ENCODE measurements at places on chromosomes 12 and 14.

GRCh38 chr14:66115740-66116502, 370.2 kb upstream of the CCDC196 start:
- no peak for DNase-seq

- no peak for DNase-seq
Measured at GRCh38 chr14:60241091-60241490, 7.9 kb upstream of the PPM1A start.

DNA sequence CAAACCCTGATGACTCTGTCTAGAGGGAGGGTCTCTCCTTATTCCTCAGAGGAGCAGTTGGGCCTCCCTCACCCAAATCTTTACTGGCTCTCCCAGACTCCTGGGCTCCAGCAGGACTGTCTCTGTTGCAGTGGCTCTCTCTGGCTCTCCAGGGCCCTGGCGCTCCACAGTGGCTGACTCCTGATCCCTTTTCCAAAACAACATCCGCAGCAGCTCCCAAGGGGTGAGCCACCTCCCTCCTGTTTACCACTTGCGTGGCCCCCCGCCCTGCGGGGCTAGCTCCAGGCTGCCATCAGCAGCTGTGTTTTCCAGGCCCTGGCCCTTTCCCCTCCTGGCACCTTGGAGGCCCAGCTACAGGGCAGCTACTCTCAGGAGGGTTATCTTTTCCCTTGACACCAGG, 123.5 kb downstream of the CALM1 start:
- DNase-seq: no peak

GRCh38 chr12:118525216-118525615, 148.9 kb downstream of the SUDS3 start:
- DNase-seq: no peak

GRCh38 chr14:105019861-105020814, 745 bp downstream of the CDCA4 start:
- peak; percentile 69 for DNase-seq

DNA sequence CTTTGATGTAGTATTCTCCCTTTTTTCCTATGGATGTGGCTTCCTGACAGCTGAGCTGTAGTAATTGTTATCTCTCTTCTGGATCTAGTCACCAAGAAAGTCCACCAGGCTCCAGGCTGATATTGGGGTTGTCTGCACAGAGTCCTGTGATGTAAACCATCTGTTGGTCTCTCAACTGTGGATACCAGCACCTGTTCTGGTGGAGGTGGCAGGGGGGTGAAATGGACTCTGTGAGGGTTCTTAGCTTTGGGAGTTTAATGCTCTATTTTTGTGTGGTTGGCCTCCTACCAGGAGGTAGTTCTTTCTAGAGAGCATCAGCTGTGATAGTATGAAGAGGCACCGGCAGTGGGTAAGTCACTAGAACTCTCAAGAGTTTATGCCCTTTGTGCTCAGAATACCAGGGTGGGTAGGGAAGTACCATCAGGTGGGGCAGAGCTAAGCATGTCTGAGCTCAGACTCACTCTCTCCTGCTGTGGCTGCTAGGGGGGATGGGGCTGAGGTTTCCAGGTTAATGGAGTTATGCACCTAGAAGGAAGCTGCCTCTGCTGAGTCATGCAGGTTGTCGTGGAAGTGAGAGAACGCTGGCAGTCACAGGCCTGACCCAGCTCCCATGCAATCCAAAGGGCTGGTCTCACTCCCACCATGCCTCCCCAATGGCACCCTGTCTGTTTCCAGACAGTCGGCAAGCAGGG, 3.0 kb upstream of the TAS2R14 start:
- peak; percentile 20 for DNase-seq

GRCh38 chr12:48183876-48184548, 568 bp downstream of the CCDC184 start:
- peak; percentile 37 for DNase-seq

DNA sequence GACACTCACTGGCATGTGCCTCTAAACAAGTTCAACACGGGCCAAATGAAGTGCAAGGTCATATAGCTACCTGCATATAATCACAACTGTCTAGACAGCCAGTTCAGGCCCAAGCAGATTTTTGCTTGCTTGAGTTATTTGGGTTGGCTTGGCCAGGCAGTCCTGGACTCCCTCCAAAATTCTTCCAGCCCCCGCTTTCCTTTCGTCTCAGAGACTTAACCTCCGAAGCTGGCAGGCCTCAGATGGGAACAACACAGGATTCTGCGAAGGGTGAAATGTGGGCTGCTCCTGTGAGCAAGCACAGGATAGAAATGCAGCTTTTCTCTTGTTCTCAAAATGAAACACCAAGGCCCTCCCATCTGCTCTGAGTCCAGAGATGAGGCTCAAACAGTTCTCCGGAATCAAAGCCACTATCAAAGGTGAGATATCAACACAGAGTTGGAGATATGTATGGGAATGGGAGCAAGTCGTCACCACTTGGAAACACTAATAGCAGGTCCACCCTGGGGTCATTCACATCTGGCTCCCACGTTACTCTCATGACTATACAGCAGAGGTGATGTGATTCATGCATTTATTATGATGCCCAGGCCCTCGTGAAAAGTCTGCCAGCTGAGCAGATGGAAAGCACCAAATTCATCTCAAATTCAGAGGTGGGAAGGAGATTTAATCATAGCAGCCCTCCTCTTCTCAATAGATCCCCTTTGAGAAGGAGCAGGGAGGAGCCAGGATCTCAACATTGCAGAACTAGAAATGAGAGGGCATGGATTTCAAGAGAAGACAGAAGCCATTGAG, 389.8 kb downstream of the NUAK1 start:
- no peak for DNase-seq

GRCh38 chr12:105474672-105475071, 144.2 kb downstream of the C12orf75 start:
- DNase-seq: no peak

DNA sequence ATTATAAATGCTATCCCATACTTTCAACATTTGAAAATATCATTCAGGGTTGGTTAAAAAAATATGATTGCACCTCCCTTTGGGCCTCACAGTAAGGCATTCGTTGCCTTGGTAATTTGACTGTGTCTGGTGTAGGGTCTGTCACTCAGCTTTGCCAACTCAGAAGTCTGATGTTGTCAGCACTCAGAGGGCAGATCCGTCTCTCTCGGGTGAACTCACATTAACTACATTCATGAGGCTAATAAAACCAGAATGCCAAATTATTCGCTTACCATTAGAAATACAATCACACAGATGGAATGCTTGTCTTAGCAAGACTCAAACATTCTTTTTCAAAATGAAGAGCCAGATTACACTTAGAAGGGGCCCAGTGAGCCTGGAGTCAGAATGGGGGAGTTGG, 53.0 kb downstream of the NPAS3 start:
- no peak for DNase-seq

DNA sequence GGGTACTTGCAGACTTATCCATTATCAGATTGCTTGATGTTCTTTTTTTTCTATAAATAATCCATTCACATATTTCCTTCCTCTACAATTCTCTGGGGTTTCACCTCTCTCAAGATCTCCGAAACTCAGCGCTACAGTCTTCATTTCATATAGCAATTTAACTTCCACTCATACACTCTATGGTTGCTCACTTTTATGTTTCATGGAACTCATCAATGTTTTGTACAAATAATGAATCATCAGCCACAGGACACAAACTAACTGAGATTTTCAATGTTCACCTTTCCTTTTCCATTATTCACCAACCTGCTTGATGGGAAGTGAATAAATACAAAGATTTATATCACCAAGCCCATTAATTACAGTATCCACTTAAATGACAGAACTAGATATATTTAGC, 534.7 kb downstream of the LRFN5 start:
- no peak for DNase-seq

GRCh38 chr12:4589941-4590340, 27.9 kb downstream of the DYRK4 start:
- no peak for DNase-seq

- DNase-seq: no peak
Measured at GRCh38 chr14:104107101-104107581, 21.6 kb downstream of the ASPG start.

DNA sequence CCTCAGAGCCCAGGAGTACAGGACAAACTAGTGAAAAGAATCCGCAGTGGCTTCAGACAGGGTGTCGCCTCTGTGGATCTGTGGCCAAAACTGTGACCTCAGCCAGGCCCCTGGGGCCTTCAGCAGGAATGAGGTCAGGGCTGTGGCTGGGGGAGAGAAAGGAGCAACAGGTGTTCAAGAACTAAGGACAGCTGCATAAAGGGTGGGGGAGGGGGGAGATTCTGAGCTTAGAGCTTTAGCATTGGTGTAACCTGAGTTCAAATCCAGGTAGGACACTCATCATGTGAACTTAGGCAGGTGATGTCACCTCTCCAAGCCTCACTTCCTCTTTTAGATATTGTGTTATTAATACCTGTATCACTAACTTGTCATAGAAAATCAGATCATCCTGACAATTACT, 40.9 kb upstream of the CORO1C start:
- no peak for DNase-seq

- DNase-seq: no peak
Measured at GRCh38 chr12:29612912-29613311, 115.4 kb upstream of the OVCH1 start.

- no peak for DNase-seq
Measured at GRCh38 chr14:33715227-33715528, 235.7 kb downstream of the EGLN3 start.

- no peak for DNase-seq
Measured at GRCh38 chr14:88380405-88380804, 5.1 kb upstream of the SPATA7 start.

- DNase-seq: no peak
Measured at GRCh38 chr14:103326078-103326477, 8.0 kb upstream of the EIF5 start.

GRCh38 chr12:50925342-50925651, 27.0 kb upstream of the HIGD1C start:
- DNase-seq: no peak

DNA sequence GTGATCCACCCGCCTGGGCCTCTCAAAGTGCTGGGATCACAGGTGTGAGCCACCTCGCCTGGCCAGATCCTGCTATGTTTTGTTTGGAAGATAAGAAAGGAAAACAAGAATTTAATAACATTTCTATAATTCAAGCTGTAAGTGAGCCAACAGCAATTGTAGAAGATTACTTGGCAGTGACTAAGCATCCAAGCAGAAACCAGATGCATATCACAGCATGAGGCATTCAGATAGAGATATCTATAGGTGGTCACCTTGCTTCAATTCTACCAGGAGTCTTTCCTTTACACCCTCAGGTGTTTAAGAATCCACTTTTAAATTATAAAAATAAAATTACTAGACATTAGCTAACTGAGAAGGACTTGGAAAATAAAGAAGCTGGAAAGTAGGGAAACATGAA, 83.9 kb upstream of the ATF7IP start:
- no peak for DNase-seq

- no peak for DNase-seq
Measured at GRCh38 chr14:32044454-32044853, 32.6 kb upstream of the ARHGAP5 start.
